Posterior cingulate gyrus (tissue), 11 donors: ENCODE measurements at places on chromosomes 3 and 15.

- no peak for DNase-seq
Observed at GRCh38 chr3:142549986-142550385, 28.5 kb downstream of the ATR start.

DNA sequence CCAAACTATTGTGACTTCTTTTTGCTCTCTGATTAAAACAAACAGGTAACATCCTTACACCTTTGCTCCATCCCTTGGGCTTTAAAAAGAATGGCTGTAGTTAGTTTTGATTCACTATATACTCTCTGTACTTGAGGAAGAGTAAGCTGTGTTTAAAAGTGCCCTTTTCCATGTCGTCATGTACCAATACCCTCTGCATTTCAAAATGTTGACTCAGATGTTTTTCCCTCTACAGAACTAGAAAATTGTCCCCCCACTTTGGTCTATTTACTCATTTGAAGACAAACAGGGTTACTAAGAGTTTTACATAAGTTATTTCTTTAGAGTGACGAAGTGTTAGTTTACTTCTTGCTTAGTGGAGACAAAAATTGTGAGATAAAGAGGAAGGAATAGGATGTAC, 62.7 kb downstream of the TASOR start:
- DNase-seq = no peak

DNA sequence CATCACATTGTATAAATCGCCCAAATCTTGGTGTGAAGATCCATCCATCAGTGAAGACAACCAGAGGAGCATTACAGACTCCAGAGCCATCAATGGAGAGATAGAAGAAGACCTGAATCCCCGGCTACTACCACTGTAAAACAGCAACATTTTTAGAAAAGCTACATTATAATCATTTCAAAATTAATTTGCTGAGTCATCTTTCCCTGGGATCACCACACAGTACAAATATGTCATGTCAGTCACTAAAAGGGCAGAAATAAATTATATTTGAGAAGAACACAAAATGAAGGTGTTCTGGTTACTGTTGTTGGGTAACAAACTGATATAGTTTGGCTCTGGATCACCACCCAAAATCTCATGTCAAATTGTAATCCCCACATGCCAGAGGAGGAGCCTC, 218.5 kb upstream of the STT3B start:
- DNase-seq = no peak

- DNase-seq = no peak
Observed at GRCh38 chr3:13690636-13691035, 141.7 kb downstream of the FBLN2 start.

- DNase-seq = no peak
Observed at GRCh38 chr15:57376696-57377477, 582 bp downstream of the CGNL1 start.

DNA sequence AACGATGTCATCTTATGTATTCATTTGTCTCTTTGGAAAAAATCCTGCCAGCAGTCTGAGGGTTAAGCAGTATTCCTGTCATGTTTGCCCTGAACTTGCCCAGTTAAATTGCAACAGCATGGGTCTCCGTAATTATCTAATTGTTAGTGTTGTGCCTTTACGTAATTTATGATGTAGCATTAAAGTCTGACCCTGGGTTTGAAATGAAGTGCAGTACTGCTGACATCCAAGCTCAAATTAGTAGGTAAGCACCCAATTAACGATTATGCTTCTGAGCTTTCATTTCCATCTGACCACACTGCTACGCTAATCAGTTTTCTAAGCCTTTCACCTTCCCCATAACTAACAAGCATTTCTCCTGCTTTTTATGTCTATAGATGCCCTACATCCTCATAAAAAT, 241.8 kb downstream of the ARRDC4 start:
- DNase-seq = no peak

- DNase-seq = no peak
Observed at GRCh38 chr3:105653166-105653565, 215.6 kb downstream of the CBLB start.

DNA sequence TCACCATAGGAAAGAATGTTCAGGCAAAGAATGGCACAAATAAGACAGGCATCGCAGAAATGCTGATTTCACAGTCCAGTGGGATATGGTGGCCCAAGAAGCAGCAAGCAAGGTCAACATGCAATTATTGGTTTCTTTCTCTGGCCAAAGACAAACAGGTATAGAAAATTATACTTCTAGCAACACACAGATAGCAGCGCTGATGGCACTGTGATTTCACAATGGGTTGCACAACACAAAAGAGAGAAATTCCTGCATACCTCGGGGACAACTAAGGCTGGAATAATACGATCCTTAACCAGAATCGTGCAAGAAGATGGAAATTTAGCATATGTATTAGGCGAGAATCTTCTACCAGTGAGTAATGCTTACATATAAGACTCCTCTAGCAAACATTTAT, 76.3 kb upstream of the NR2F2 start:
- DNase-seq = no peak

DNA sequence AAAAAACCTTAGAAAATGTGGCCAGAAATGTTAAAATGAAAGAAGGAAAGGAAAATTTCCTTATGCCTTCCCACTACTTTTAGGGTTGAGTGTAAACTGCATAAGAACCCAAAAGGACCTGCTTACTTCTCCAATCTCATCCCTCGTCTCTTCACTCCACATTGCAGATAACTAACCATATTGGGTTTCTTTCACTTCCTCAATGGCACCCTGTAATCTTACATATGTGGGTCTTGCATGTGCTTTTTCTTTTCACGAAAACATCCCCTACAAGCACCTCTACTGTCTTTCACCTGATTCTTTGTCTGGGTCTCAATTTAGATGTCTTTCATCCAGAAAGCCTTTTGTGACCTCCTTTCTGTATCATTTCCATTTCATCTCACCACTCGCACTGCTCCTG, 23.1 kb downstream of the EOMES start:
- no peak for DNase-seq

GRCh38 chr15:40474581-40474980, 3.8 kb downstream of the CHST14 start:
- DNase-seq = no peak

DNA sequence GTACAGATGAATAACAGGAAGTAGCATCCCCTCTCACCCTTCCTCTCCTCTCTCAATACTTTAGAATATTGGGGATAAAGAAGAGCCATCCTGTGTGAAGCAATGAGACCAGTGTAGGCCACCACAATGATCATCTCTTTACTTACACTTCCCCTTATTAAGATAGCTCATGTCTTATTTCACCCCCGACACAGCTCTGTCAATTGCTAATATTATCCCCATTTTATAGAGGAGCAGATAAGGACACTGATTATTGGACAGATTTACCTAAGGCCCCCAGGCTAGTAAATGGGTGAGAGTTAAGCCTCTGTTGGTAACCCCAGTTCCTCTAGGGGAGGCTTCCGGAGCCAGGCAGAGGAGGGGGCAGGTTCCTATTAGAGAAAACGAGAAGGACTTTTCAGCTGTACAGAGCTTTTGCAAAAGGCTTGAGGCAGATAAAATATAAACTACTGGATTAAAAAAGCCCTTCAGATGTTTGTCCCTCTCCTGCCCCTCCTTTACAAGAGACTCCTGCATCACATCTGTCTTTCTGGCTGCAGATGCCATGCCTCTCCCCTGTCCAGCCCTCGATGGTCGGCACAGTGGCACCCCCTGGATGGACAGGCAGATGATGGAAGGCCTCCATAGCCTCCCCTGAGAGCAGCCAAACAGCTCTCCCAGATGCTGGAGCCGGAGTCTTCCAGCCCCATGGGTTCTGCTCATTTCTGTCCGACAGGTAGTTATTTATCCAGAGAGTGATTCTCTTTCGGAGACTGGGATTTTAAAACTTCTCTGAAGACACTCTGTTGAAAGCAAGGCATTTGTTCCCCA, 49.4 kb upstream of the LCTL start:
- peak; percentile 41 for DNase-seq

GRCh38 chr15:32830241-32830640, 112.4 kb downstream of the GREM1 start:
- no peak for DNase-seq

DNA sequence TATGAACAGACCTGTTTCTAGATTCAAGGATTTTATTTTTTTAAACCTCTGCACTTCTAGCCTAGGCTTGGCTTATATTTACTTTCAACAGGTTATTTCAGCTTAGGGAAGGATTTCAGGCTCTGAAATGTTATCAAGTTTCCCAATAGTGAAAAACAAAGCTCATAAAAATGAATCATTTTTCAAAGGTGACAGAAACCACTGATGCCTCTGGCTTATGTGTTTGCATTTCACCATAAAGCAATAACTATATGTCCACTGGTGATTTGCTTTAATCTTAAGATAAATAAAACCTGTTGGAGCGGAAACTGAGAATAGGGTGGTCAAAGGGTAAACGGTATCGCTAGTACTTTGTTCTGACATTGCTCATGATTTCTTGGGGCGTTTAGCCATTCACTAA, 141.2 kb upstream of the LRIG1 start:
- DNase-seq = no peak

- DNase-seq = no peak
Observed at GRCh38 chr3:150733936-150734794, 28.8 kb downstream of the SIAH2 start.

GRCh38 chr15:63349156-63349555, 32.5 kb downstream of the CA12 start:
- DNase-seq = no peak

- DNase-seq = no peak
Observed at GRCh38 chr3:32399030-32399620, 7.5 kb downstream of the CMTM7 start.
